ENCODE measurements at places on chromosomes 7 and 10.
A peak's percentile ranks its signal among the peaks of the same experiment; 100 is the strongest.

DNA sequence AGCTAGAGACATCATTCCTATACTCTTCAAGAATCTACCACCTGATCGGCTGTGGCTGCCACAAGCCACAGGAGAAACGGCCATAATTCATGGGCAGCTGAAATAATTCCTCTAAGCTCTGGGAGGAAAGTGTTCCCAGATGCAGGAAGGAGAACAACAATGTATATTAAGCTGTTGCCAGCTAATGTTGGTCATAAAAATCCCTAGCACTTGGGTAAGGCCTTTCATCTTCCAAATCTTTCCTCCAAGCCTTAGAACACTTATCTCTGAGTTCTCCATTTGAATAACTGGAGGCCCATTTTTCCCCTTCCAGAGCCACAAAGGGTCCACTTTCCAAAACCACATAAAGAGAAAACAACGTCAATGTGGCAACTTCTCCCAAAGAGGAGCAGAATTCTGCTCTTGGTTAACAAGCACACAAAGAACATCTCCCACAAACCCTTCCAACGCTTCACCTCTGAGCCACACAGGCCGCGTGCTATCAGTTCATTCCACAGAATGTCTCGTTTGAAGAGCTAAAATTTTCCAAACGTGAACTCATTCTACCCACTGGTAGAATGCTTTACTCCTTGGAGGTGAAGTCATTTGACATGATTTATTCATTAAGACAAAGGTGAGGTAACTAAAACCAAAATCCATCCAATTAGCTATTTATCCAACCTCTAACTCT is 11.2 kb downstream of the KCNMA1 start:
- DNase-seq, result no peak

GRCh38 chr7:3959364-3959763 is 658.3 kb downstream of the SDK1 start:
- DNase-seq, result no peak

DNA sequence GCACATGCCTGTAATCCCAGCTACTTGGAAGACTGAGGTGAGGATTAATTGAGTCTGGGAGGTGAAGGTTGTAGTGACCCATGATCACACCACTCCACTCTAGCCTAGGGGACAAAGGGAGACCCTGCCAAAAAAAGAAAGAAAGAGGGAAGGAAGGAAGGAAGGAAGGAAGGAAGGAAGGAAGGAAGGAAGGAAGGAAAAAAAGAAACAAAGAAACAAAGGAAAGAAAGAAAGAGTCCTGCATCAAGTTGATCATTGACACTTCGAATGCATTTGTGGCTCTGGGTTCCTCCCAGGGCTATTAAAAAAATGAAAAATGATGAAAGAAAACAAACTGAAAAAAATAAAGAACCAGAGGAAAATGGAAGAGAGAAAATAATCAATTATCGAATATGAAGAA is 3.9 kb upstream of the PRRT4 start:
- no peak for DNase-seq

DNA sequence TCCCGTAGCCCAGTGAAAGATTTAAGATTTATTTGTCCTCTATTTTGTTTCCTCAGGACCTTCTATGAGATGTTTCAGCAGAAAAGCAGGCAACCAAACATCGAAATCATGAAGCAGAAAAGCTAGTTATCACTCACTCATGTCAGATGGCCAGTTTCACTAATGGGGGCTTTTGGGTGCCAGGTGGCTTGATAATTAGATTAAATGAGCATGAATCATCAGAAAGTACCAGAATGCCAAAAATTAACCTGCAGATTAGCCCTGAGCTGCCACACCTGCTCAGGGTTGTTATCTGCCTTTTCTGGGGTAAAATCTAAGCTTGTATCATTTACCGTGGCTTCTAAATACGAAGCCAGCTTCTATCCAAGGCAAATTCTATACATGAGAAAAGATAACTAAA is 1017.5 kb downstream of the XPNPEP1 start:
- no peak for DNase-seq

DNA sequence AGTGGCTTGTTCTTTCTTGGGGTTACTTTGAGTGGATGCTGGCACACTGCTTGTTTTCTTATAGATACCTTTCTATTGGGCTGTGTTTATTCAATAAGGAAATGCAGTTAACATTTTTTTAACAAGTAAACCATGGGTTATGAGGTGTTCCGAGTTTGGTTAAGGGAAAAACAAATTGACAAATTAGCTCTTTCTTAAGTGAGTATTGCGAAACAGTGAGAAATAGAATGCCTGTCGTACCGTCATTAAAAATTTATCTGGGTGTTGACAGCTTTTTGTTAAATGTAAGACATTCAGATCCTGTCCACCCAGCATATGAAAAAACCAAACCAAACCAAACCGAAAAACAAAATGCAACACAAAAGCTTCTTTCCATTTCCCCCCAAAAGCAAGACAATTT is 6.2 kb downstream of the CUX1 start:
- DNase-seq, result no peak

DNA sequence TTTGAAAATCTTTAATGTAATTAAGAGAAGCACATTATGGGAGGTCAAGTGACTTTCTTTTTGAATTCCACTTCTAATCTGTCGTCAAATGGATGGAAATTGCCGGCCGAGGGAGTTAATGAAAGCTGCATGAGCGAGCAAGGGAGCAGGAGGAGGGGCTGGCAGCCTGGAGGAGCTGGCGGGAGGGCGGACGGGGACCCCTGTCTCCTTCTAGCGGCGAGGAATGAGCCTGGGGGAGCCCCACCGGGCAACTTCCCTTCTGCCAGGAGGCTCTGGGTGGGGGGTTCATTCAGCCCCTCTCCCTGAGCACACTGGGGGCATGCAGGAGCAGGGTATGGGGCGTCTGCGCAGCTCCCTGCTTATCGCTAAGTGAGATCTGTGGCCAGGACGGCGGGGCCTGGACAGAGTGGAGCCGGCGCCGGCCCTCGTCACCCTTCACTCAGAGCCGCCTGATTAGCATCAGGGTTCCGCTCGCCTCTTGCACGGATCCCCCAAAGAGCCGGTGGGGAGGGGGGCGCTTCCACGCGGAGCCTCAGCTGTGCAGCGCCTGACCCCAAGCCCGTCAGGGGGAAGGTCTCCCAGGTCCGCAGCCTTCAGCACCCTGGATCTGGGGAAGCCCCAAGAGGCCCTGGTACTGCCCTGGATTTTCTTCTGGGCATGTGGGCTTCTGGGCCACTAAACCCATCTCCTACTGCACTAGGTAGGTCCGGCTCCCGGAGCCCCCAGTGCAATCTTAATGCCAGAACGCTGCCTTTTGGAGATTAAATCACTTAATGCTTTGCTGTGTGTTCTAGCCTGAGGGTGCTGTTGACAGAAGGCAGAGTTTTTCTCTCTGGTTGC is 680.8 kb downstream of the LRMDA start:
- DNase-seq, result no peak

GRCh38 chr10:22655312-22655981 is 58.9 kb downstream of the PIP4K2A start:
- DNase-seq, result peak; percentile 29

DNA sequence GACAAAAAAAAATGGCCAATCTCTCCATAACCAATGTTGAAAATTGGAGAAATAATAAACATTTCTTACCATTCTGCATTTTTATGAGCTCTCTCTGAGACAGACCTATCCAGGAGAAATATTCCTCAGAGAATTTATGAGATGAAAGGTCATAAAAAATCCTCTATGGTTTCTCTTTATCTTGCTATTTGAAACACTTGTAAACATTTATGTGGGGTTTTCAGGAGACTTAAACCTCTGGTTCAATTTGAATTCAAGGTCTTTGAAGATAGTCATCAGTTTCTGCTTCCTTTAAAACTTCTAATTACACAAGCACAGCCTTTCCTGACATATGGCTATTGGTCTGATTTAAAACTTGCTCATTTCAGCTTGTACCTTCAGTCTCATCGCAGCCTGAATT is 78.5 kb upstream of the APBB1IP start:
- no peak for DNase-seq

DNA sequence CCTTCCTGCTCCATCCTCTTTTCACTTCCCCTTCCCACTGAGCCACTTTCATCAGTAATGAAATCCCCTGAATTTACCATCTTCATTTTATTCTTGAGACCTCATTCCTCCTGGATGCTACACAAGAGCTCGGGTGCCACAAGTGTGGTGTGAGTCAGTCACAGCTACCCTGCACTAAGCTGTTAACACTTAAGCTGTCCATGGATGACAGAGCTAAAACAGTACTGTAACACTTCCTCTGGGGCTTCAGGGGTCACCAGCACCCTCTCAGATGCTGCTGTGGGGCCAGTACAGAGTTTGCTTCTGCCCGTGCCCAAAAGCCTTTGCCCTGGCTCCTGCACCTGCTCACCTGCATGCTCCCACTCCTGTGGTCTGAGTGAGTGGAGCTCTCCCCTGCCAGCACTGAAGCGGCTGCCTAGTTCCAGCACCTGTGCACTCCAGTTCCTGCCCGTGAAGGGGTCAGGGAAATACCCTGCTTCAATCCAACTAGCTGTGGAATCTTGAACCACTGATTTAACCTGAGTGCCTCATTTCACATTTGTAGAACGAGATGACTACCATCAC is 71.9 kb downstream of the POT1 start:
- DNase-seq, result no peak

GRCh38 chr10:58952747-58953466 is 223.5 kb upstream of the PHYHIPL start:
- DNase-seq, result no peak

DNA sequence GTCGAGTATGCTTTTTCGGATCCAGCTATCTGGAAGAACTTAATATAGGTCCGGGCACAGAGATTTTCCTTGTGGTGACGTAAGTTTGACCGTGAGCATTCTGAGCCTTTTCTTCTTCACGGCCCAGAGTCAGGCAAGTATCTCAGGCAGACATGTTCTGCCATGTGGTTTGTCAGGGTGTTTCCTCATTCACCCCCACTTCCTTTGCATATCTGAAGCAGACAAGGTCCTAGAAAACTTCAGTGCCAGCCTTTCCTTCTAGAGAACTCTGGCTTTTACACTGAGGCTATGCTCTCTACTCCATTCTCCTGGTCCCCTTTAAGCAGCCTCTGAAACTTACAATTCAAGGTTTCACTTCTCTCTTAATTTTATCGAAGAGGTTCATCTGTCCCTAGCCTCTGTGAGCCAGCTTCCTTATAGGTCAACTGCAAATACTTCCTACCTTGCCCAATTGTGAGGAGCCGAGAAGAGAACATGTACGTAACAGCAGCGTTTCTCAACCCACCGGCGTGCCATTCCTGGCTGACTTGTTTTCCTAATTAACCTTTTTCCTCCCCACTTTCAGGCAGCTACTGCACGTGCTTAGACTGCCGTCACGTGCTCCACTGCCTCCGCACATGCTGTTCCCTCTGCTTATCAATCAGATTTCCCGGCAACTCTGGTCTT is 47.3 kb downstream of the CDCA7L start:
- DNase-seq, result peak; percentile 24

- DNase-seq, result no peak
Measured at GRCh38 chr7:132641238-132641637, 65.0 kb upstream of the PLXNA4 start.

- DNase-seq, result no peak
Measured at GRCh38 chr10:97270523-97271154, 21.8 kb downstream of the ARHGAP19 start.

DNA sequence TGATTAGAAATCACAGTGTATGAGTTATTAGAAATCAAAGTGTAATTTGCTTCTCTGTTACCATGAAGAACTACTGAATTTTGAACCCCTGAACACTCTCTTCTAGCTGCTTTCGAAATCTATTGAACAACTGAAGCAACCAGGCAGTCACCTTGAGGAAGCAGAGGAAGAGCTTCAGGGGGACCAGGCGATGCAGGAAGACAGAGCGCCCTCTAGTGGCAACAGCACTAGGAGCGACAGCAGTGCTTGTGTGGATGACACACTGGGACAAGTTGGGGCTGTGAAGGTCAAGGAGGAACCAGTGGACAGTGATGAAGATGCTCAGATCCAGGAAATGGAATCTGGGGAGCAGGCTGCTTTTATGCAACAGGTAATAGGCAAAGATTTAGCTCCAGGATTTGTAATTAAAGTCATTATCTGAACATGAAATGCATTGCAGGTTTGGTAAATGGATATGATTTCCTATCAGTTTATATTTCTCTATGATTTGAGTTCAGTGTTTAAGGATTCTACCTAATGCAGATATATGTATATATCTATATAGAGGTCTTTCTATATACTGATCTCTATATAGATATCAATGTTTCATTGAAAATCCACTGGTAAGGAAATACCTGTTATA is 170.7 kb downstream of the HDAC9 start:
- peak; percentile 76 for DNase-seq

- no peak for DNase-seq
Measured at GRCh38 chr10:82908096-82908495, 1033.1 kb downstream of the NRG3 start.

DNA sequence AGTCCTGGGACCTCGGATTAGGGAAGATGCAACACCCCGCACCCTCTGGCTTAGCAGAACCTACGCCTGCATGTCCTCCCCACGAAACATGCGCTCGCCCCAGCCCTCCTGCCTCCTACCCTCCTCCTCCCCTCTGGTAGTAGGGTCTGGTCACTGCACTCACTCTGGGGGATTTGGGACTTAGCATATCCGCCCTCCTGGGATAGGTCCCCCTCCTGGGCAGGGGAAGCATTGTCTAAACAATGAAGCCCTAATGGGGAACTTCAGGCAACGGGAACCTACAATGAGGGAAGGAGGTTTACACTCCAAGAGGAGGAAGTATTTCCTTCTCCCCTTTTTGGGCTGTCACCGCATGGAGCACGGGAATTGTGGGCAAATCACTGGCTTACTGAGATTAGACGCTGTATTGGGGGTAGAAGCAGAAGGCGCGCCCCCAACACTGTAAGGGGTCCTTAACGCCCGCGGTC is 892 bp downstream of the CRHR2 start:
- DNase-seq, result no peak

GRCh38 chr10:35563261-35563891 is 41.8 kb upstream of the GJD4 start:
- DNase-seq, result peak; percentile 9

GRCh38 chr10:18087355-18087754 is 52.9 kb upstream of the CACNB2 start:
- DNase-seq, result no peak

- DNase-seq, result no peak
Measured at GRCh38 chr10:70459061-70459773, 17.7 kb upstream of the NODAL start.

DNA sequence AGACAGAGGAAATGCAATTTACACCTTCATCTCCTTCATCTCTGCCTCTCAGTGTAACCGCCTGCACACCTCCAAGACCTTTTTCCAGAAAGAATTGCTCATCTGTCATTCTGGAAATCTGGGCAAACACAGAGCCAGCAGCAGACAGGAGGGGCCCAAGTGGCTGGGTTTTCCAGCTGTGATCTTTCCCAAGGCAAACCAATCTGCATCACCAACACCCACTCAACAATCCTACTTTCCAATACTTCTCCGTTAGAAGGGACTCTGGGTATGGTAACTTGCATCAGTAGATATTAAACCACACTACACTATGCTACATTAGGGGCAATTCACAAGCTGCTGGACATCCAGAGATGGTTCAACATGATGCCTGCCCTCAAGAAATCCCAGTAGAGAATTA is 781.8 kb upstream of the AUTS2 start:
- no peak for DNase-seq

- DNase-seq, result no peak
Measured at GRCh38 chr7:114217026-114217806, 197.4 kb upstream of the FOXP2 start.

- DNase-seq, result no peak
Measured at GRCh38 chr10:71262027-71262426, 49.7 kb downstream of the UNC5B start.

GRCh38 chr7:45975367-45975766 is 54.3 kb upstream of the IGFBP3 start:
- DNase-seq, result no peak

Measured in CD4-positive, alpha-beta T cell (primary cell).